Stromal cell of bone marrow (primary cell): ENCODE measurements at places on chromosomes 6 and 20.

- no peak for DNase-seq
Observed at GRCh38 chr6:155221086-155221485, 42.7 kb upstream of the CLDN20 start.

DNA sequence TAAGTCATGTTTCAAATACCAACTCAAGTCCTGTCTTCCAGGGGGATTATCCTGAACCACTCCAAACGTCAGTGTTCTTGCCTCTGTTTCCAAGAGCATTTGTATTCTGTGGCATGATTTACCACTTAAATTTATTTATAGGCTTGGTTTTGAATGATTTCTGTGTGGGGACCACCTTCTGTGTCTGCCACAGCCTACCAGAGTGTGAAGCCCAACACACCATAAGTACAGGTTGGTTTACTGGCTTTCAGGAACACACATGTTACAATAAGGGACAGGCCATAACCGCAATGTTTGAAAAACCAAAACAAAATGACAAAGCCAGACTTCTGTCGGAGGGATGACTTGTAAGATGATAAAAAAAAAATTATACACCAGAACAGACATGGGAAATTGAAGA lies 56.5 kb upstream of the MAP3K7 start:
- no peak for DNase-seq

DNA sequence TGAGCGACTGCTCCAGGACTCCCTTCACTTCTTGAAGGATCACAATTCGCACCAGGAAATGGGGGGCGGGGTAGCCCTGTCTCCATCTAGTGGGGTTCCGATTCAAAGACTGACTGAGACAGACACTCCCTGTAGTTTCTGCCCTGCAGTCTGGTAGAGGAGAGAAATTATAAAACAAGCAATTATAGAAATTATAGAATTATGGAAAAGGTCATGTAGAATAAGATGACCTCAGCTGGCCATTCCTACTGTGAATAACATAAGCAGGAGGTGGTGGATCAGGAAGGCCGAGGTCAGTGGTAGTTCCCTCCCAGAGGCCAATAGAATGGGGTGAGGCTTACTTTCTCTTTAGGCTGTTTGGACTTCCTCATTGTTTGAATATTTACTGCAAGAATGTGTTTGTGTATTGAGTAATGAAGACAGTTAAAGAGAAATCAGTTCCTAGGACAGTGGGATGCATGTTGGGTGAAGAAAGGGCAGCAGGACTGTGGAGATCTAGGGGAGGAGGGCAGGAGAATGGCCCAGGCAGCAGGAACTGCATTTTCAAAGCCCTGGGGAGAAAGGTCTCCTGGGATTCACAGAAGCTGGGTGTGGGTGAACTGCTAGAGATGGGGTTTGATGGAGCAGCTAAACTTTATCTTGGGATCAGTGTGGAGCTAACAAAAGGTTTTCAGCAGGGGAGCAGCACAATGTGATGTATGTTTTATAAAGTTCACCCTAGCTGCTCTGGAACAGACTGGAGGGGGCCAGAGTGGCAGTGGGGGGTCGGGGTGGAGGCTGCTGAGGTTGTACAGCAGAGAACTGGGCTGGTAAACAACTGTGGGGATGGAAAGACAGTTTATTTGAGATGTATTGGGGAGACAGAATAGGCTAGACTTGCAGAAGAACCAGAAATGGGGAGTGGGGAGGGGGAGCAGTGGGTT lies 2.1 kb downstream of the ZNF341 start:
- peak; percentile 47 for DNase-seq

GRCh38 chr20:47789081-47789763 lies 3.9 kb upstream of the SULF2 start:
- no peak for DNase-seq
